Hematopoietic multipotent progenitor cell treated with erythropoietin and hydrocortisone succinate and interleukin-3 and kit ligand, for 8 days (in vitro differentiated cells): ENCODE measurements at places on chromosomes 7 and 10.

DNA sequence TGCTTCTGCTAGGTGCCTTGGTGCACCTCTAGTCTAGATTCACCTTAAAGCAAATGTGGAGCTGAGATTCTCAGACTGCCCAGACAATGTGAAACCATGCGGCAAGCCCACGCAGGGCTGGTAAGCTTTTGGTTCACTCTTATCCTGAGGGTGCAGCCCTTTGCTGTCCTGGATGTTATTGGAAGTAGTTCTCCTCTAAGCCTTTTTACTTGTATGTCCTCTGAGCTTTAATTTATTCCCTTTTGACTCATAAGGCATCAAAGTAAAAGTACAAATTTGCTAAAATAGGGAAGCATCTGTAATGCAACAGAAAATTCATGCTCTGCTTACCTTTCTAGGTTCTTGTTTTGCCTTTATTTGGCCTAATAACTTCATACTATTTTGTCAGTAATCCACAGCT, 186.8 kb downstream of the MACC1 start:
- no peak for DNase-seq

- DNase-seq, result peak; percentile 21
Measured at GRCh38 chr7:100599911-100600729, 2.0 kb upstream of the PCOLCE start.

DNA sequence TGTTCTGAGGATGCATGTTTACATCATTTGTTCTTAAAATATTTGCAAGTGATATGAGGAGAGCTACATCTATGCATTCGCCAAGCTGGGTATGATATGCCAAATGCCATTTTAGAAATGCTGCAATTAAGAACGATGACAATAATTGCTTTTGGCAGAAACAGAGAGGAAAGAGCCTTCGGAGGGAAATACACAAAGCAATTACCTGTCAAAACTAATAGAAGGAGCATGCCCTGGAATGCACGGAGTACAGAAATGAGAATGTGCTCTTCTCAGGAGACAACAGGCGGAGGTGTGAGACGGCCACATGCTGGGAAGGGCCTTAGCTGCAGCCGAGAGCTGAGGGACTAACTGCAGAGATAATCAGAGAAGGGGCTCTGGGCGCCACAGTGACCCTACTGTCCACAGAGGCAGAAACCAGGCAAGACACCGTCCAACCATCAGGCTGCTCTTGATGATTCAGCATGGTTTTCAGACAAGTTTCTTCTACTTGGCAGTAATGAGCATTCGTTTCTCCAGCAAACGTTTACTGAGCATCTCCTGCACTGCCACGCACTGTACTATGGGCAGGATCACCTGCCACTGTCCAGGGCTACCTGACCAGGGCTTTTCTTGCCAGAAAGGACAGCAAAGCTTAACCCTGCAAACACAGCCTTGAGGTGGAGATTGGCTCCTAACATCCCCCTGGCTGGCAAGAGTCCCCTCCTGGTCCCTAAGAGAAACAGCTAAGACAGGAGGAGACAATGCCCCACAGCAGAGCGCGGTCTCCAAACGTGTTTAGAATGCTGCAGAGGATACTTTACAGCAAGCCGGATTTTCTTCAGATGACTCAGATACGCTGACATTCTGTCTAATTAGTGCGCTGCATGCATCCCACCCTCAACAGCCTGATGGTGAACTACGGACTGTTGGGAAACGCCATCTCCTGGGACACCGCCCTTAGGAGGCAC, 18.1 kb downstream of the VIPR2 start:
- no peak for DNase-seq

DNA sequence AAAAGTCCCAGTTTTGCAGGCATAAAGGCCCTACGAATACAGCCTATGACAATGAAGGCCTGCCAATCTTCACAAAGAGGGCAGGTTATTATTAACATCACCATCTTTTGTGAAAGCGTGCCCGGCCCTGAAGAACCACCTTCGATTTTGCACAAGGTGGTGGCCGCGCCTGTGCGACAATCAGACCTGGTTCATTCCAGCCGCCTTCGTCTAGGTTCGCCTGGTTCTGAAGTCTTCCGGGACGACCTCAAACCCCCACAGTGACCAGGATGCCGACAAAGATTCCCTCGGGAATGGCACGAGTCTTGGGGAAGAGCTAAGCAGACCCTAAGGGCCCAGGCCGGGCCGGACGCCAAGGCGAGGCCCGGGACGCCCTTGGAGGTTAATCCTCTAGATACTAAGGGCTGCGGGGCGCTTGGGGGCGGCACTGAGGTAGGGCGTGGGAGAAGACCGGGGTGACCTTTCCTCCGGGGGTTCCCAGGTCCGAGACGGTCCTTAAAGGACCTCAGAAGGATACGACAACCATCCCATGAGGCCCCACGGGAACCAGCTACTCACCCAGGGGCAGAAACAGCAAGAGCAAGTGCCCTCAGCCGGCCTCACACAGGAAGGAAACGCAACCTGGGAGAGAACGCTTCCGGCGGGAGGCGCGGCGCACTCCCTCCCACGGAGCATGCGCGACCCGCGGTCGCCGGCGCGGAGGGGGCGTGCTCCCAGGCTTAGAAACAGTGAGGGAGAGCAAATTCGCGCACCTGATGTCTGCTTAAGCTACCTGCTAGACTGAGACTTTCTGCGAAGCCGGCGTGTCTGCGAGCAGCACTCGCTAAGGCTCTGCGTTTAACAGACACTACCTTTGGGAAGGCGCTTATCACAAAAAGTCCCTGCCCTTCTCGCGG, at the start of gene ATAD1:
Gene ATAD1, minus strand, starts transcription at position 618 of the 896 bp plus-strand sequence. CDS start 3,627 bp downstream, outside the sequence.
- DNase-seq, result peak; percentile 91

DNA sequence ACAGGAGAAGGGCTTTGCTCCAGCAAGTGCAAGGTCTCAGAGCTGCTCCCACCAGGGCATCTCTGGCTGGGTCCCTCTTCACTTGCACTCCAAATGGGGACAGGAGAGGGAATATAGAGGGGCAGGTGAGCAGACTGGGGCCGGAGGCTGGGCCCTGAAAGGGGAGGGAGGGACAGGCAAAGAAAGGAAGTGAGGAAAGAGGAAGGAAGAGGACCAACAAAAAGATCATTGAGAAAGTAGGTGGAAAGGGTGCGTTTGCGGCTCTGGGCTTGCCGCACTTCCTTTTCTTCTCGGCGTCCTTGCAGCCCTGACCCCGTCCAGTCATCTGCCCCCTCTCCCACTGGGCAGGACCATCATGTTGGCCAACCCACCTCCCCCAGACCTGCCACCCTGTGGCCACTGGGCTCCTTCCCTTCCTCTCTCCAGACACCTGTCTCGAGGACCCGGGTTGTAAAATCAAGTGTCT, 14.0 kb downstream of the ITPRIP start:
- no peak for DNase-seq

DNA sequence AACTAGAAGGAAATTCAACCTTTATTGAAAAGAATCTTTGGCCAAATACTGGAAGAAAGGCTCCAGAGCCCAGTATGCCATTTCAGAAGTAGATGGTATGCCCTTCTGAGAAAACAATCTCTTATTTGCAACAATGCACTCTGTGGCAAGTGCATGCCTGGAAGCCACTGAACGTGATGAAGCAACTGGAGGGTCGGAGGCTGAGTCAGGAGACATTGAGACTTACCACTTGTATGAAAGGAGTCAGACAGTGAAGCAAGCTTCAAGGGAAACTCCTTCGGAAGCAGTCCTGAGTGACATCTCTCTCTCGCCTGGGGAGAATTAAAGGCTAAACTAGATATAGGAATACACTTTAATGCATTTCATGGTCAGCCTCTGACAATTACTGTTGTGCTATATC, 353.7 kb downstream of the NRG3 start:
- no peak for DNase-seq

GRCh38 chr10:79383974-79384606, 36.8 kb downstream of the PPIF start:
- no peak for DNase-seq

GRCh38 chr10:24574161-24574560, 149.5 kb downstream of the ARHGAP21 start:
- no peak for DNase-seq

- peak; percentile 63 for DNase-seq
Measured at GRCh38 chr7:117950601-117951260, 77.5 kb upstream of the CTTNBP2 start.

DNA sequence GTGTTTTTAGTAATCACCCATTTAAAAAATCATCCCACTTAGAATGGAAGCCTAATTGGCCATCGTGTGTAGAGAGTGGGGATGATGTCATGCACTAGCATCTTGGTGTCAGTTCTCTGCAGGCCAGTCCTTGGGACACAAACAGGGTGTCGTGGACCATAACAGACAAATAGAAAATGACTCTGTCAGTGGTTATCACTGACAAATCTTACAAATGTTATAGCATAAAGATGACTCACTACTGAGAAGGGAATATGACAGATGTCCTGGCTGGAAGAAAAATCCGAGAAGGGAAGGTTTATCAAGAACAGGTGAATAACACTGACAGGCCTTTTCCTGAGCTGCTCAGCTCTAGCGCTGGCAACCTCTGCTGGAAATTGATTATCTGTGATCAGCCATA, 10.6 kb downstream of the CABCOCO1 start:
- no peak for DNase-seq

- DNase-seq, result peak; percentile 28
Measured at GRCh38 chr10:36880898-36881297, 244.5 kb upstream of the ANKRD30A start.

DNA sequence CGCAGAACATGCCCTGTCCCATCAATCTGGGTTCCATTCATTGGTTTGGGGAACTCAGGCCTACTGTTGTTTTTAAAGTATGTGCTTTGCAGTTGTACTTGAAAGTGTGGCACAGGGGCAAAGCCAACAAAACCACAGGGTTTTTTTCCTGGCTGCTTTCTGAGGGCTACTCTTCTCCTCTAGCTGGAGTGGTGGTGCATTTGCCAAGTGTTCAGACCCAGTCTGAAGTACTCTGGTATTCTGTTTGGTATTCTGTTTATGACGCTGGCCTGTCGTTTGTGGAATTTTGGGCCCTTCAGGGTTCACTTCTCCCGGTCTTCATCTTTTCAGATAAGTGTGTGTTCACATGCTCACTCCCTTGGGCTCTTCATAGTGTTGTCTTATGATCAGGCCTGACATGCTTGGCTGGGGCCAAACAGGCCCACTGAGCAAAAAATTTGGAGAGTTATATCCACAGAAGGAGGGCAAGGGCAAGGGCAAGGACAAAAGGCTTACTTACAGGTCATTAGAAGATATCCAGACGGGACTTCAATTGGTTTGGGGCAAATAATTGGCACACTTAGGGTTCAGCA, 26.3 kb downstream of the SLC26A4 start:
- DNase-seq, result no peak

- no peak for DNase-seq
Measured at GRCh38 chr10:107033799-107034422, 130.6 kb downstream of the SORCS1 start.

GRCh38 chr7:157577796-157578339, 241.1 kb downstream of the DNAJB6 start:
- no peak for DNase-seq

DNA sequence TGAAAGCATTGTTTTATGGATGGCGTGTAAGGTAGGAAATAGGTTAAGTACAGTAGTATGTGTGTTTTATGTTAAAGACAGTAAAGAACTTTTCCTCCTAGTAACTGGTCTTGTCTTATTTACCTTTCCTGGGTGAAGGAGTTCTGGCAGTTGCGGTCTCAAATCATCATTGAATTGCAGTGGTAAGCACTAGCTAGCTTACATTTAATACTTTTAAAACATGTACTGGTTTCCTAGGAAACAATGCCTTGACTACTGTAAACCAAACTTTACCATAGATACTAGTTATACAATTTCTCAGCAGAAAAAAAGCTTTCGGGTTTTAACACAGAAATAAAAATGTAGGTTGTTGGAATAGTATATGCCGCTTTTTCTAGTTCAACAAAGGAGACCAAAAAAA, 37.7 kb downstream of the PRKG1 start:
- no peak for DNase-seq

GRCh38 chr7:116164552-116165306, 45.6 kb upstream of the TES start:
- no peak for DNase-seq

DNA sequence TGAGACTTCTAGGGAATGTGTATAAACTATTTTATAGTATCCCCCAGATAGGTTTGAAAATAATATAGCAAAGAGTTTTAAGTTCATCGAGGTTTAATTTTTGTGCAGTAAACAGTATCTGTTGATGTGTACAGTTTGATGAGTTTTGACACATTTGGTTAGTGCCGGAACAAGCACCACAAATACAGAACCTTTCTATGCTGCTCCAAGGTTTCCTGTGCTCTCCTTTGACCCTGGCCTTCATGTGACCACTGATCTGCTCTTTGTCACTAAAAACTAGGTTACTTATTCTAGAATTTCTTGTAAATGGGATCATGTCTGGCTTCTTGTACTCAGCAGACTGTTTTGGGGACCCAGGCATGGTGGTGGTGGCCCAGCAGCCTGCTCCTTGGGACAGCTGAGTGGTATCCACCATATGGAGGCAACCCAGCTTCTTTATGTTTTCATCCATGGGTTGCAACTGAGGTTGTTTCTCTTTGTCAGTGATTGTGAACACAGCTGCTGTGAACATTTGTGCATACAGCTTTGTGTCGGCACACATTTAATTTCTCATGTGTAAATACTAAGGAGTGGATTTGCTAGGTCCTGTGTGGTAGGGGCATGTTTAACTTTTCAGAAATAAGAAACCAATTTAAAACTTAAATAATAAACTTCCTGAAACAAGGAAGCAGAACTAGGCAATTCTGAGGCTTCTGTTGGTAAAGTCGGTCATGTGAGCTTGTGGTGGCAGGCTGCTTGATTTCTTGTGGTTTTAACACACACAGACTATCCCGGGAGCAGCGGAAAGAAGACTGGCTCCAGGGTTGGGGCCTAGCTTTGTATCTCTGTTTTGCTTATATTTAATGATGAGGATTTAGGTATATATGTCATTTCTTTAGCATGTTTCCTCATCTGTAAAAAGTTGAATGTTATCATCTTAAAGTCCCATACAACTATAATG, 219.4 kb downstream of the ABCA13 start:
- DNase-seq, result no peak

- DNase-seq, result no peak
Measured at GRCh38 chr7:20896996-20897395, 110.3 kb upstream of the SP8 start.

- DNase-seq, result no peak
Measured at GRCh38 chr7:128934361-128935341, 3.1 kb upstream of the IRF5 start.

- DNase-seq, result no peak
Measured at GRCh38 chr7:501526-501925, 18.1 kb downstream of the PDGFA start.

DNA sequence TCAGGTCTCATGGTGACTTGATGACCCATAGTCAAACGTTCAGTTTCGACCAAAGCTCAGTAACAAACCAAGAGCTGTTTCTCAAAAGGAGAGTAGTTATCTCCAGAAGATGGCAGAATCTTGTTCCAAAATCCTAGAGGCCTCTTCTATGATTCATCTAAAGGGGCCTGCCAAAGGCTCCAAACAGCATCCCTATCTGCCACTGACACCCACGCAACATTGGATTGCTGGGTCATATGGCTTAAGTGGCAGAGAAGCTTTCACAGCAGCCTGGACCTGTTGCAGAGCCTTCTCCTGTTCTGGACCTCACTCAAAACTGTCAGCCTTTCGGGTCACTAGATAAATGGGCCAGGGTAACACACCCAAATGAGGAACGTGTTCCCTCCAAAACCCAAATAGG, 54.0 kb upstream of the LRRC18 start:
- DNase-seq, result no peak

GRCh38 chr7:35748371-35748770, 52.5 kb upstream of the SEPTIN7 start:
- DNase-seq, result no peak

GRCh38 chr10:1744524-1744923, 7.2 kb upstream of the ADARB2 start:
- DNase-seq, result no peak

- no peak for DNase-seq
Measured at GRCh38 chr7:31466036-31466435, 47.9 kb upstream of the ITPRID1 start.

- no peak for DNase-seq
Measured at GRCh38 chr7:23662124-23662983, 17.6 kb upstream of the FAM221A start.
